ENCODE measurements at places on chromosomes 4 and X.

DNA sequence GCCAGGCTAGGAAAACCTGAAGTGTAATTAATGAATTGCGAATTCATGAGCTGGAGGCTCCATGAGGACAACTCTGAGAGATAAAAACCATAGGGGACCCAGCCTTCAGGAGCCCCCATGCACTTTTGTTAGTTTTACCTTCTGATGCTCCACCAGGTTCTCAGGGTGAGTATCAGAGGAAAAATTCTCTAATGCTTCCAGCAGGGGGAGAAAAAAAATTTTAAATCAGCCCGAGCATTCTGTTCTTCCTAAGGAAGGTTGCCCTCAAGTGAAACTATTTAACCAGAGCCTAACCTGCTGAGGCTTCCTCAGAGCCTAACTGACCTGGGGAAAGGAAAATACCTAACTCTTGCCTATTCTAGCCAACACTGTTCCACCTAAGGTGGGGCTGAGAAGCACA lies 552.6 kb downstream of the PPARGC1A start:
- no peak for DNase-seq

- DNase-seq = no peak
These were observed 915.5 kb upstream of the EPHA5 start for GRCh38 chr4:66585767-66586166.

DNA sequence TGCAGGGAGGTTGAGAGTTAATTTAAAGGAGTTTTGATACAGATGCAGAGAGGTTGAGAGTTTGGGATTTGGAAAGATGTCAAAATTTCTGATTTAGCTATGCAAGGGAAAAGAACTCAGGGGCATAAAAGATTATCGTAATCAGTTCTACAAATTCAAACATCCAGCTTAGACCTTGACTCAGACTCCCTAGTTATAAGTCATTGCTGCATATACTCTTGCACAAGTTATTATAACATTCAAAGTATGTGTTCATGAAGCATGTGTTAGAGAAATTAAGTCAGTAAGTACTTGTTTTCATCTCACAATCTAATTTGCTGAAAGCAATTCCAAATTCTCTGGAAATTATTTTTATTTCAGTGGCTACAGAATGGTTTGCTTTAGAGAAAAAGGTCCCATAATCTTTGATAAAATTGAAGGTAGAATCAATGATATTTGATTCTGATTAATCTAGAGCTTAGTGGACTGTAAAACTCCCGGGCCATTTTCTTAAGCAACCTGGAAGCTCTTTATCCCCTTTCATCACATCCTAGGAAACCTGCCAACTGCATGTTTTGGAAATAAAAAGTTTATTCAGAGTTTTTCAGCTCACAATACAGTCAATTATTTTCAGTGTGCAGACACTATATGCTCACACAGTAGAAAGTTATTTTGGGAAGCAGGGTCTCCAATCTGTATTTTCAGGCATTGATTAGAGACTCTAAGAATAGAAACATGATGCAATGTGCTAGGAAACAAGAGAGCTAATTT lies 132.9 kb upstream of the SPANXC start:
- DNase-seq = no peak

- DNase-seq = no peak
These were observed 61.1 kb downstream of the HELT start for GRCh38 chr4:185079271-185079905.

GRCh38 chr4:76366737-76367136 lies 54.2 kb downstream of the CCDC158 start:
- DNase-seq = no peak

DNA sequence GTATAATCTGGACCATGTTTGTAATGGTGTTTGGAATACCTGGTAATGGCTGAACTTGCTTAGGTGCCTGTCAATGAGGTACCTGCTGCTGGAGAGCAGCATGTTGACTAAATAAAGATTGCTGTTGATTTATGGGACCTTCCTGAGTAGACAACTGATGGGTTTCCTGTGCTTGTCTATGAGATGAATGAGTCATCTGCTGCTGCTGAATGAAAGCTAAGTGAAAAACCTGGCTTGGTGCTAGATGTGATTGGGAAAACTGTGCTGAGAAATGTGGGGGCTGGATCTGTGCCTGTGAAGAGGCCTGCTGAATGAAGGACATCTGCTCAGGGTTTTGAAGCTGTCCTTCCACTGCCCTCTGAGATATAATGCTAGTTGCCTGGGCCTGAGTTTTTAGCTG lies 69.6 kb downstream of the WNK3 start:
- no peak for DNase-seq

DNA sequence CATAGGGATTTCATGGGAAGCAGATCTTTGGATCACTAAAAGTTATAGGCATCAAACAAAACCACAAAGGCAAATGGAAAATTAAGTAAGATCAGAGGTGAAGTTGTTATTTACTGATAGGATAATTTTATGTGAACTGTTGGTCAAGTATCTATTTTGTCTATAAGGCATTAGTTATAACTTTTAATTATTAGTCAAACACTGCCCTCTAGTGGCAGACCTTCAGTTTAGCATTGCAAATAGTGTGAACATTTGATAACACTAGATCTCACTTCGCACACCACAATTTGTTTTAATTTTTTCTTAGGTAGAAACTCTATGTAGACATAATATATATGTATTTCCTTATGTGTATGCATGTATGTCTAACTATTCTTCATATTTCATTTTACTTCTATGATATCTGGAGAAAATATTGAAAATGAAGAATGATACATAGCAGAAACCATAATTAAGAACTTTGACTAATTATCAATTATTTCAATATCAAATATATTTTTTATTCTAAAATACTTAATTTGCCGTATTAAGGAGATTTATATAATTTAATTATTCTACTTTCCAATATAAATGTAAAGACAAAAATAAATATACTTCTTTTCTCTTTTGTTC lies 214.5 kb upstream of the TACR3 start:
- DNase-seq = no peak

DNA sequence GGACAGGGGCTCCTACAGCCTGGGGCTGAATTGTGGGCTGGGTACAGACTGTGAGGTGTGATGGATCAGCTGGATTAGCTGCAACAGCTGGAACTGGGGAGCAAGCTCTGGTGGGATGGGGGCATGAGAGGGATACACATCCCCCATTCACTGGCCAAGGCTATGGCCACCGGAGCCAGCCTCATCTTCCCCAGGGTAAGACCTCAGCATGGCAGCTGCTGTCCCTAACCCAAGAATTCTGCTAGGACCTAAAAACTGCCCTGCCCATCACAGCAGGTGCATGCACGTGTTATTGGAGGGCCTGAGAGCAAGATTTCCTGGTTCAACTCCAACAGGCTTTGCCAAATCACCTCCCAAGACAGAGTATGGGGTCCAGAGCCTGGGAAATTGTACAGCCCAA lies 258.6 kb upstream of the AGTR2 start:
- DNase-seq = no peak

DNA sequence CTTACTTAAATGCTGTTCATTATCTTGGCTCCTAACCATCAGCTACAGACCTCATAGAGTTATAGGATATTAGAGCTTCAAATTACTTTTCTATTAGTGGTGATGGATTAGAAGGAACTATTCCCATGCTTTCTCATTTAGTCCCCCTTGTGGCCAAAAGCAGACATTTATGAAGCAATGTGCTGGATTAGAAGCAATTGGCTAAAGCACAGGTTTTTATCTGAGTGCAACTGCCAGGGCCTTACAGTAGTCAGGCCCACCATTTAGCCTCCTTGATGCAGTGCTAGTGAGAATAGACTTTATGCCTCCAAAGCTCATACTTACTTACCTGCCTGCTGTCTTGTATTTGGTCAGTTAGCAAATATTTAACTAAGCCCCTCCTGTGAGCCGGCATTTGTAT lies 93.0 kb downstream of the TSPAN7 start:
- DNase-seq = no peak

GRCh38 chr4:40471923-40472322 lies 136.8 kb downstream of the CHRNA9 start:
- DNase-seq = no peak

GRCh38 chr4:114811564-114812301 lies 213.1 kb downstream of the UGT8 start:
- no peak for DNase-seq

GRCh38 chr4:152975380-152976211 lies 39.5 kb downstream of the FHDC1 start:
- no peak for DNase-seq

DNA sequence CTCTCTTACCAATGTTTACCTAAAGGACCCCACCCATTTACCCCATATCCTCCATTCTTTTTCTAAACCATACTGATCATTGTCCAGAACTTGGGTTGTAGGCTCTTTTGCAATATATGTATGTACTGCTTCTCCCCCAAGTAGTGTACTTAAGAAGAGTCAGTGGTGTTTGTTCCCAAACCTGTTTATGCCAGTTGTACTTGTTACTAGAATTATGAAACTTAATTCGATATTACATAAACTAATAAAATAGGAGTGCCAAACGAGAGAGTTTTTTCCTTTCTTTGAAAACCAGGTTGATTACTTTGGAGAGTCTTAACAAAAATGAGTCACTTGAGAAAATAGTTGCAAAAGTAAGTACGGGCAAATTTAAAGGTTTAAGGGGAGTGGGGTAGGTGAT lies 96.3 kb downstream of the GEMIN8 start:
- DNase-seq = no peak

DNA sequence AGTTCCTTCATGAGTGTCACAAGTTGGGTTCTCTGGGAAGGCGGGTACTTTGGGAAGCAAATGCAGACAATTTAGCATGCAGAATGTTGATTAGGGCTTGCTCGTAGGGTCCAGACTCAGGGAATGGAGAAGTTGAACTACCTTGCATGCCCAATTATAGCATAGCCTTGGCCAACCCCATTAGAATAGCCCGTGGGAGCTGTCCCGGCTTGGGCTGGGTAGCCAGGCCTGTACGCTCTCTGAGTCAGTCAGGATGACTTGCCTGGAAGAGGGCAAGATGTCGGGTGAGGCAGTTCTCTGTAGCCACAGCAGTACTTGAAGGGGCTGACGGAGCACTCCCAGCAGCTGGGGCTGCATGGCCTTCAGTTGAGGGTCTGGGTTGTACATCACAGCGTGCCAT lies 19.5 kb downstream of the KIAA0232 start:
- no peak for DNase-seq

- DNase-seq = no peak
These were observed 26.3 kb downstream of the GPC3 start for GRCh38 chrX:133958997-133959688.

GRCh38 chrX:40057405-40057804 lies 40.4 kb downstream of the BCOR start:
- no peak for DNase-seq

DNA sequence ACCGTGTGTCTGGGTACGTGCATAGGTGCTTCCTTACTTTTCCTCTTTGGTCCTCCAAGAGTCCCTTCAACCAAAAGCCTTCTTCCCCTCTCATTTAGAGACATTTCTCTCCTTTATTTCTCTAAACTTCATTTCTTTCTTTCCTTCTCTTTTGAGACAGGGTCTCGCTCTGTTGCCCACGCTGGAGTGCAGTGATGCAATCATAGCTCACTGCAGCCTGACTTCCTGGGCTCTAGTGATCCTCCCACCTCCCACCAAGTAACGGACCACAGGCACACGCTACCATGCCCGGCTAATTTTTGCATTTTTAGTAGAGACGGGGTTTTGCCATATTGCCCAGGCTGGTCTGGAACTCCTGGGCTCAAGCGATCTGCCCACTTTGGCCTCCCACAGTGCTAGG lies 42.2 kb downstream of the ACOX3 start:
- no peak for DNase-seq

GRCh38 chr4:81527115-81527514 lies 55.4 kb upstream of the RASGEF1B start:
- DNase-seq = no peak

GRCh38 chrX:85941275-85941674 lies 106.1 kb downstream of the CHM start:
- DNase-seq = no peak

DNA sequence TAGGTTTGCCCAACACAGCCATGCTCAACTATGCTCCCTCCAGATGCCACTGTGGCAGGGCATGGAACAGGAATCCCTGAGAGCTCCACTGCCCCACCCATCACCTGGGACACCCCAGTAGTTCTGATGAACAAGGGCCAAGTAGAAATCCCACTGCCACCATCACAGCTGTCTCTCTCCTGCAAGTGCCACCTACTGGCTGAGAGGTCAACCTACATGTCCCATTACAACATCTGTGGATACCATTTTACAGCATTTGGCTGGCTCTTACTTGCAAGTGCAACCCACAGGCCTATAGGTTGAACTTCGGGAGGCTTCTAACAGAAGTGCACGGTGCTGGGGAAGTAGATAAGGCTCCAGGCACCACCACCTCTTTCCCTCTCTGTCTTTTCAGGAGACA lies 142.5 kb downstream of the CXXC4 start:
- DNase-seq = no peak

Data from activated naive CD4-positive, alpha-beta T cell treated with anti-CD3 and anti-CD28 coated beads, Interleukin-2, amount 50 U/mL, for 72 hours (primary cell).